ENCODE measurements at places on chromosomes 4 and X.
A peak's percentile ranks its signal among the peaks of the same experiment; 100 is the strongest.

DNA sequence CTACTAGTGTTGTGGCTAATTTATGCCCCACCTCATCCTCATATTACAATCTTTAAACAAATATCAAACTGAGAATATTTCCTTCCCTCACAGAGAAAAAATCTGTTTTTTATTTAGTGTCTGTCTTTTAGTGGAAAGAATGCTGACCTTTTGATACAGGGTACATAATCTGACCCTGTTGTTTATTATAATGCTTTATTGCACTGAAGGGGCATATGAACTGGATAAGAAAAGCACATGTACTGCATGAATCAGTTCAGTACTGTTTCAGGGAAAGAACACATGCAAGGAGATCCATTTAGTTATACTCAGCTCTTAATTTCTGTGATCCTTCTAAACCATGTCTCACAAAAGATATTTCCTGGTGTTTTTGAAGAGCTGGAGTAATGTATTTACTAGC, 15.5 kb upstream of the DYNLT3 start:
- DNase-seq: no peak

- DNase-seq: no peak
These were observed 107.2 kb upstream of the NALF2 start for GRCh38 chrX:69396916-69397315.

- no peak for DNase-seq
These were observed 1.7 kb downstream of the TMEM185A start for GRCh38 chrX:149629730-149630387.

DNA sequence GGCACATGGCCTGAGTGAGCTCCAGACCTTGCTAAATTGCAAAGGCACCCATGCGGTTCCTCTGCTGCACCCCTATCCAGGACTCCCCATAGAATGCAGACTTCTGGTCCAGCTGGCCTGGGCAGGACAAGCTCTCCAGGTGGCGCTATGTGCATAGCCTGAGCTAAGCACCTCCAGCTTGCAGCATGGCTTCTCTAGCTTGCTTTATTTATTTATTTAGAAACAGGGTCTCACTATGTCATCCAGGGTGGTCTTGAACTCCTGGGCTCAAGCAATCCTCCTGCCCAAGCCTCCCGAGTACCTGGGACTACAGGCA, 5.5 kb upstream of the WFS1 start:
- DNase-seq: peak; percentile 52

- peak; percentile 44 for DNase-seq
These were observed 35.1 kb downstream of the SH3KBP1 start for GRCh38 chrX:19852014-19853005.

Measured in GM03348 (cell line).